Posterior cingulate gyrus (tissue), 11 donors: ENCODE measurements at places on chromosomes 16 and 17.

DNA sequence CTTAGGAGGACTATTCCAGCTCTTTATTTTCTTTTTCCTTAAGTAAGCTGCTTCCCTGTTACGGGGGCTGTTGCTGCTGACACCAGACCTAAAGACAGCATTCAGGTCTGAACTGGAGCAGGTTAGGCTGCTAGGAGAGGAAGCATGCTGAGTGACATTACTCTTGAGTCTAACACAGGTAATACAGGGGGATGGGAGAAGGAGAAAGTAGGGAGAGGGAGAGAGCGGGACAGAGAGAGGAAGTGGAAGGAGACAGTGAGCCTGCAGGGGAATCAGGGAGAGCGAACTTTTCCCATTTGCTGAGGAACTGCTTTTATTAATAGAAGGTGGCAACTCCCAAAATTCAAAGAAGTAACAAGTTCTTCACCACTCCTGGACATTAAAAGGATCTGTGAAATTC, 130.9 kb downstream of the PARN start:
- DNase-seq, result no peak

DNA sequence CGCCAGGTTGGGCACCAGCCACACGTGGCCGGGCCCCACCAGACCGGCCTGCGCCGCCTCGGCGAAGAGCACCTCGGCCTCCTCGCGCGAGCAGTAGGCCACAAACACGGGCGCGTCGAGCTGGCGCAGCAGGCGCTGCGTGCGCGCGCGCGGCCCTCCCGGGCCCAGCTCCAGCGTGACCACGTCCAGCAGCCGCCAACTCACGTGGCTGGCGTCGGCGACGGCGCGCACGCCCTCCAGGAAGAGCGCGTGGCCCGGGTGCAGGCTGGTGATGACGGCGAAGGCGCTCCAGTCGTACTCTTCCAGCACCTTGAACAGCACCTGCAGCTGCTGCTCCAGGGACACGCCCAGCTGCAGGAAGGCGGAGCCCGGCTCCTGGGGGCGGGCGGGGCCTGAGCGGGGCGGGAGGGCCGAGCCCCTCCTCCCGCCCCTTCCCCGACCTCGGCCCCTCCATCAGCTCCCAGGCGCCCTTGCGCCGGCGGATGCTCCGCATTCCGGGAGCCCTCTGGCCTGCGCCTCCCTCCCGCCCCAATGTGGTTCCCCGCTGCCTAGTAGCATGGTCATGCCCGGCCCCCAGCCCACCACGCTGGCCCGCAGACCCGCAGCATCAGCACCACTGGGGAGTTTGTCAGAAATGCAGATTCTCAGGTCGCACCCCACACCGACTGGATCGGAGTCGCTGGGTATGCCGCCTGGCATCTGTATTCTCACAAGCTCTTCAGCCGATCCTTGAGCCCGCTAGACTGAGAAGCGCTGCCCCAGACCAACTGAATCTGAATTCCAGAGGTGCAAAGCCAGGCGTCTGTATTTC, 7.2 kb downstream of the GRIN2C start:
- DNase-seq, result no peak

- no peak for DNase-seq
These were observed 1686.8 kb downstream of the TP53TG3F start for GRCh38 chr16:35146031-35146710.

GRCh38 chr17:9672266-9672665, 26.9 kb downstream of the USP43 start:
- no peak for DNase-seq

DNA sequence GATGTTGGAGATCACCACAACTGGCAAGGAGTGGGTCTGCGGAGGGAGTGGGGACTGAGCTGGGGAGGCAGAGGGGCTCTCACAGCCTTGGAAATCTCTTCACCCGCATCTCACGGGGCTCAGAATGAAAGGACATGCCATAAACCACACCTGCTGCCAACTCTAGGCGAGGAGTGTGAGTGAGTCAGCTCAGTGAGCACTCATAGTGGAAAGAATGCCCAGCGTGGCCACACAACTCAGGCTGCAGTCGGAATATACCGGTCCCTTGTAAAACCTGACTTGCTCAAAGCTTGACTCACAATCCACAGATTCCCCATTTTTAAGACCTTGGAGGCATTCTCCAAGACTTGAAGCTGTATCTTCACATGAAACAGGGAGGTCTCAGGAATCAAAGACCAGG, 36.7 kb downstream of the STAT5A start:
- DNase-seq, result no peak

- DNase-seq, result no peak
These were observed 218.1 kb downstream of the KATNIP start for GRCh38 chr16:27767971-27768591.

DNA sequence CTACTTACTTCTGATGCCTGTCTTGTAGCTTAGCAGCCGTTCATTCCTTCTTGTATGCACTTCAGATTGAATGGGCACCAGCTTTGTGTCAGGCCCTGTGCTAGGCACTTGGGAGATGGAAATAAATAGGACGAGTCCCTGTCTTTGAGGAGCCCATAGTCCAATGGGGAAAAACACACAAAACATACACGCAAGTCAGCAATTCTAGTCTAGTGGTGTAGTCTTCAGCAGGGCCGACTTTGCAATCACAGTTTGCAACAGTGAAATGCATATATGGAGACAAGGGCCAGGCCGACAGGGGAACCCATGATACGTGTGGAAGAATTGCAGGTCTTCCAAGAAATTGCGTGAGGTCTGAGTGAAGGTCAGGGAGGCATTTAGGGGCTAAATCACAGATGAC, 262.6 kb downstream of the MAF start:
- DNase-seq, result no peak

GRCh38 chr17:75048249-75048878, 1.3 kb downstream of the KCTD2 start:
- no peak for DNase-seq

DNA sequence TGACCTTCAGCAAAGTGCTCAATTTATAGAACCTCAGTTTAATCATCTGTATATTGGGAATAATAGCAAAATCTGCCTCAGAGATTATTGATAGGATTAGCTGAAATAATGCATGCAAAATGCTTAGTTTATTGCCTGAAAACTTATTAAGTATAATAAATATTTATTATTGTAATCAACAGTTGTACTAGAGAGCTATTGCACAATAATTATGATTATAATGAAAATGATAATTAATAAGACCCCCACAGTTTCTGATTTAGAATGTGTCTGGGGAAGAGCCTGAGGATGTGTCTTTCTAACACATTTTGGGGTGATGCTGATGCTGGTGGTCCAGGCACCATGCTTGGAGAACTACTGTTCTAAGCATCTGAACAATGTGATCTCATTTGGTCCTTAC, 419.6 kb downstream of the NPIPA7 start:
- DNase-seq, result no peak

- DNase-seq, result no peak
These were observed 126.0 kb downstream of the ABCA8 start for GRCh38 chr17:68829211-68829610.

GRCh38 chr16:58503863-58504688, 4.1 kb downstream of the NDRG4 start:
- DNase-seq, result no peak

- DNase-seq, result no peak
These were observed 89.5 kb upstream of the METRNL start for GRCh38 chr17:82989881-82990280.

GRCh38 chr17:55576996-55577586, 65.8 kb upstream of the SMIM36 start:
- no peak for DNase-seq

- no peak for DNase-seq
These were observed 29.3 kb downstream of the DYNLRB2 start for GRCh38 chr16:80570106-80570478.

DNA sequence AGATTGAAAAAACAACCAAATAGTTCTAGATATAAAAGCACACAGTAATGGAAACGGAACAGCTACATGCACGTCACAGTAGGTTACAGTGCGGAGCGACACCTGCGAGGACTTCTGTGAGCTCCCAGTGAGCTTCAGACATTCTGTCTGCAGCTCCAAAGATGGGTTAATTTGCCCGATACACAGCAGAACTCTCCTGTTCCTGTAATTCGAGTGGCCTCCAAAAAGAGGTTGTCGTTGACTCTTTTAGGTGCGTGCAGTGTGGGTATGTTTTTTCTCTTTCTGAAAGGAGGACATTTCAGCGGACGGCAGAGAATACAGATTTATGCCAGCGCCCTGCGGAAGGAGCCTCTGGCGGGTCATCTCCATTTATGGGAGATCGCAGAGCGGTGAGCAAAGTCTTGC, 2.9 kb downstream of the OR1F1 start:
- peak; percentile 6 for DNase-seq

DNA sequence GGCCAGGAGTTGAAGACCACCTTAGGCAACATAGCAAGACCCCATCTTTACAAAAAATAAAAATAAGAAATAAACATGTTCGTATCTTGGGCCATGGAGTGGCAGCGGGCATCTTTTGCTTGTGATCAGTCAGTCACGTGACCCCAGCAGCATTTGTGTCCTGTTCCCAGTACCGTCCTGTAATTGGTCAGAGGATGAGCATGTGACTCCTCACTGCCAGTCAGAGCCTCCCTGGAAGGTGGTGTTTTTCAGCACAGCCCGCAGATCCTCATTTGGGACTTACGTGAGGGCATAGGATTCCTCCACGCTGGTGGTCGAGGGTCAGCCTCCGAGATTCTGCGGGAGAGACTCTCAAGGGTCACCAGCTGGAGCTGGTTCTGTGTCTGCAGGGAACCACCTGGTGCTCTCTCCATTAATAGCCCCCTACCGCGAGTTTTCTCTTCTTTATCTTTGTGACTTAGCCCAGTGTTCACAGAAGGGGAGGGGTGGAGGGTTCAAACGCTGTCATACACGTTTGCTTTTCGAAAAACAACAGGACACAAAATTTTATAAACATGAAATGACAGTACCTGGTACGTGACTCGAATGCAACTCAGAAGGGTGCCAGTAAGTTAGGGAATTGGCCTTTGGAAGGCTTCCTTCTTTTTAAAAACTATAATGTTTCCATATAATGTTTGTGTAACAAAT, 17.2 kb downstream of the MRC2 start:
- no peak for DNase-seq

DNA sequence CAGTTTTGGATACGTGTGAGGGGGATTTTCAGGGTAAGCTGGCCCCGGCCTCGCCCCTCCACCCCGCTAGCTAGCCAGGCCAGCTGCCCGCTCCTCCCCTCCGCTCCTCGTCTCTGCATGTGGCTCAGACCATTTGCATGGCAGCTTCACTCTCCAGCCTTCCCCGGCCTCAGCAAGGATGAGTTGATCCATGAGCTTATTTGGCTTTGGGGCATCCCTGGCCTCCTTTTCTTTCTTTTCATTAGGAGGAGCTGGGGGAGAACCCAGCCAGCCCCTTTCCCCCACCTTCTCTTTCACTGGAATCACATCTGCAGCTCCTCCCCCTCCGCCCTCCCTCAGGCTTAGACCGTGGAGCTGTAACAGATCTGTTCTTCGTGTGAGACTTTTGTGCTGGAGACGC, 30.7 kb downstream of the ELAC2 start:
- DNase-seq, result peak; percentile 79

DNA sequence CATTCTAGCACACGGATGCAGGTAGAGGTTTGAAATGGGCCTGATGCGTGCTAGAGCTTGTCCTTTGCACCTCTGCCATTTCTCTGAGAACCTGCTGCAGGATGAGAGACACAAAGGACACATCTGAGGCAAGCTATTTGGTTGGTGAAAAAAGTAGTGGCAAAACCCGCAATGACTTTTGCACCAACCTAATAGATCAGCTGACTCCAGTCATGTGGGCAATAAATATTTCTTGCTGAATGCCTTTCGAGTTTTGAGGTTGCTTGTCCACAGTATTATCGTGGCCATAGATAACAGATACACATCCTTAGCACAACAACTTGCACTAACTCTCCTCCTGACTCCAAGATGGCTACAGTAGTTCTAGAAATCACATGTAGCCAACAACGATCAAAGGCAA, 57.8 kb upstream of the ZNF423 start:
- no peak for DNase-seq

- peak; percentile 7 for DNase-seq
These were observed 10.2 kb downstream of the GABARAPL2 start for GRCh38 chr16:75576384-75576811.

DNA sequence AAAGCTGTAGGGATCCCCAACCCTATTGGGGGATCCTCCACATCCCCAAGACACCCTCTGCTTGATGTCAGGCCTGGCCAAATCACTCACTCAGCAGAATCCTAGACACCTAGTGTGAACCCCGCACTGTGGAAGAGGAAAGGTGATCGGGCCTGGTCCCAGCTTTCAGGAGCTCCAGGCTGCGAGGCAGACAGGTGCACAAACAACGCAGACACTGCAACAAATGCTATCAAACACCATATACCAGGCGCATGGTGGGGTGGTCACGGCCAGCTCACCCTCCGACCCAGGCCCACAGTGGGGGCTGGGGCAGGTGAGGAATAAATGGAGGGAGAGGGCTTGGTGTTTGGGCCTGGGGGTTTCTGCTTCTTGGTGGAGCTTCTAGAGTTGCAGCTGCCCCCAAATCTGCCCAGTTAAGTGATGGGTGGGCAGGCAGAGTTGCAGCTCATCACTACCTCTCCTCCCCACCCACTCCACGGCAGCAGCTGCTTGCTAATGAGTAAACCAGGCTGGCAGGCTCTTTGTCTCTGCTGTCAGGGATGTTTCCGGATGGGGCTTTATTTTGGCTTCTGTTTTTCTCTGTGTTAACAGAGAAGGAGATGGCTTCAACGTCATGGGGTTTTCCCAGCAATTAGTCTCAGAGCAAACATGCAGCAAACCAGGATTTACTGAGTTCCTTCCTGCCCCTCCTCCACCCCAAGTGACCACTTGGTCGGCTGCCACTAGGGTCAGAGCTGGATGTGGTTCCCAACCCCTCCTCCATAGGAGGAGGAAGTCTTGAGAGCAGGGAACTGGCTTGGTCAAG, 46.6 kb downstream of the PECAM1 start:
- DNase-seq, result no peak

DNA sequence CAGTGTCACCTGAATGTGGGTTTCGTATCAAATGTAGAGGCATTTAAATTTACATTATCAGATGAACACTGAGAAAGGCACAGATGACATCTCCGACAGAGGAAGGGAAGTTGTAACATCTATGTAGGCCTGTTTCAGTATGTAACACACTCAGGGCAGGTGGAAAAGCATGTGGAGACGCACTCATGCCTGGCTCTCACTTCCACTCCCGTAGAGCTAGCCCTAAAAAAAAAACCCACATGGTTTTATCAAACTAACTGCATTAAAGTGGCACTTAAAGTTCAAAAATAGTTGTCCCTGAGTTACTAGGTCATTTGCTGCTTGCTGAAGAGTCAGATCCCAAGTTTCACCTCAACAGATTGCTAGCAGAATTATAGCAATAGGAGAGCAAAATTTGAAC, 6.1 kb upstream of the ANKFY1 start:
- DNase-seq, result no peak

DNA sequence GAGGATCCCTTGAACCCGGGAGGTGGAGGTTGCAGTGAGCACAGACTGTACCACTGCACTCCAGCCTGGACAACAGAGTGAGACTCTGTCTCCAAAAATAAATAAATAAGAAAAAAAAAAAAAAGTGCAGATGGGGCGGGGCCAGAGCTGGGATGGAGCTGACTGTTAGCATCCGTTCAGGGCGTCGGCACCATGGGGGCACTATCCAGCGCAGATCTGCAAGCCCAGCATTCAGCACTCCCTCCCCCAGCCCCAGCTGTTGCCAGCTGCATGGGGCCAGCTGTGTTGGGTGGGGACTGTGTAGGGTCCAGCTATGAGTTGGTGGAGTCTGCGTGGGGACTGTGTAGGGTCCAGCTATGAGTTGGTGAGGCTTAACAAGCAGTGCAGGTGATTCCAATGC, 13.3 kb downstream of the GPRC5C start:
- no peak for DNase-seq
